HepG2 (cell line): ENCODE measurements at places on chromosomes 3 and 15.

GRCh38 chr15:27399241-27399640 lies 428.3 kb downstream of the GABRG3 start:
- no peak overlapping the region for H3K27ac ChIP-seq
- no peaks in the 10 kb centered on the region for H3K36me3 ChIP-seq
- H3K4me3 ChIP-seq, result no peak overlapping the region
- DNase-seq, result no peak

DNA sequence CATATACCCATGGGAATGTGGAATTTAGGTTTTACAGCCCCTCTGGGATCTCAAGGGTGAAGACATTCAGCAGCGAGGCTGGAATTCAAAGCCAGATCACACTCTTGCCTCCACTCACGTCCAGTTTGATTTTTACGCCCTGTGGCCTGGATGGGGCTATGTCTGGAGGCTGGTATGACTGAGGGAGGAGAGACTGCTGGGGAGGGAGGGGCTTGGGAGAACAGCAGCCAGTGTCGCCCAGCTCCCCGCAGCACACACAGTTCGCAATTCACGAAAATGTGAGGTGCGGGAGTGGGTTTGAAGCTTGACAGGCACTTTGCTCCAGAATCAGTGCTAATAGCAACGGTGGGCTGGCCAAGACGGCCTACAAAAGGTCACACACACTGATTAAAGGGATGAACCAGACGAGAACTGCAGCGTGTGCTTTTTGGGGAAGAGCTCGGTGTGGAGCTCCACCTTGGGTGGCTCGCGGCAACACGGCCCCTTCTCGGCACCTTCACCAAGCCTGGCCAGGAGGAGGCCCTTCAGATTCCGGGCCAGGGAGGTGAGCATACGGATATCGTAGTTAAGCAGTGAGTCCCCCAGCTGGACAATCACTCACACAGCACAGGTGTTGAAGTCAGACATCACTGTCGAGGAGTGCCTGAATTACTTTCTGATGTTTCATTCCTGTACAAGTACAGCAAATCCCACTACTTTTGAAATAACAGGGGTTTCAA lies 16.4 kb downstream of the EHD4 start:
- peaks cover 9% of the 10 kb centered on the region for H3K36me3 ChIP-seq
- H3K4me1 ChIP-seq, result peaks cover 15% of the 10 kb centered on the region
- H3K27ac ChIP-seq, result no peak overlapping the region

DNA sequence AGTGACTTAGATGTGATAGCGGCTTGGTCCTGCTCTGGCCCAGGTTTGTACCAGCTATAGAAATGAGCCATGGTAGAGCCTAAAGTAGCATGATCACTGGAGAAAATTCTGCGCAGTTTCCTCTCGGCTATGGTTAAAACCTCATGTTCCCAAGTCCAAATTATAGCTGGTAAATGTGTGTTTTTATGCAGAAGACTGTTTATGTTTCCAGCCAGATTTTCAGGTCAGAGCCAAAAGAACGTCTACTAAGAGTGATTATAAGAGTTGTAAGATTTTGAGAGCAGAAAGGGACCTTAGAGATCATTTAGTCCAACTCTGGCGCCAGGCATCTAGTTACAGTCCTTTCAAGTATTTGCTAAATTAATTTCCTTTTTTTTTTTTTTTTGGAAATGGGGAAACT lies 333.7 kb downstream of the LPP start:
- H3K4me3 ChIP-seq, result no peak overlapping the region
- H3K36me3 ChIP-seq, result peaks cover 20% of the 10 kb centered on the region
- DNase-seq, result no peak
- no peaks in the 10 kb centered on the region for H3K4me1 ChIP-seq
- no peak overlapping the region for H3K27ac ChIP-seq

GRCh38 chr15:42549741-42550392 lies 1.2 kb downstream of the HAUS2 start:
- H3K36me3 ChIP-seq, result peaks cover 8% of the 10 kb centered on the region; the same call in 2 of the 3 replicates
- no peaks in the 10 kb centered on the region for H3K27me3 ChIP-seq
- DNase-seq, result no peak

- H3K27me3 ChIP-seq, result peaks cover 1% of the 10 kb centered on the region; the same call in 1 of the 3 replicates
- peaks cover 27% of the 10 kb centered on the region for H3K4me1 ChIP-seq
Observed at GRCh38 chr15:40469776-40470390, 901 bp upstream of the CHST14 start.

- peaks cover 3% of the 10 kb centered on the region; the same call in 1 of the 3 replicates for H3K27me3 ChIP-seq
- H3K4me3 ChIP-seq, result no peak overlapping the region
- no peaks in the 10 kb centered on the region for H3K36me3 ChIP-seq
- no peak for DNase-seq
- H3K4me1 ChIP-seq, result peaks cover 31% of the 10 kb centered on the region
Observed at GRCh38 chr3:49898991-49899390, 4.7 kb downstream of the MST1R start.

- H3K4me1 ChIP-seq, result no peaks in the 10 kb centered on the region
- H3K36me3 ChIP-seq, result no peaks in the 10 kb centered on the region
- H3K27me3 ChIP-seq, result no peaks in the 10 kb centered on the region
- no peak for DNase-seq
- no peak overlapping the region for H3K4me3 ChIP-seq
Observed at GRCh38 chr15:36029606-36030210, 483.7 kb upstream of the DPH6 start.

DNA sequence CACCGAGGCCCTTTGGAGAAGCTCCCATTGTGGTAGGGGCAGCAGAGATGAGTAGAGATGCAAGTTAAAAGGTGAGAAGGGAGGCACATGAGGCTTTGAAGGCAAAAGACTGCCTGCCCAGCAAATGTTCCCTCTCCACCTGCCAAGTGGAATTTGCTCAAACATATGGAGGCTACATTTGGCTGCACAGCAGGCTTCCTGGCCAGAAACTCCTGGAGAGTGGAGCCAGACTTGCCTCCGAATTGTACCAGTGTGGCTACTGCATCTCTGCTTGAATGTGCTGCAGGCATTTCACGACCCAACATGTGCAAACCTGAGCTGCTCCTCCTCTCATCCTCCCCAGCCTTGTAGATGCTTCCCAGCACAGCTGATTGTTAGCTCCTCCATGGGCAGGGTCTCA lies 229.2 kb downstream of the ZNF621 start:
- no peaks in the 10 kb centered on the region; the same call in 1 of the 2 replicates for H3K27me3 ChIP-seq
- no peaks in the 10 kb centered on the region for H3K36me3 ChIP-seq
- H3K27ac ChIP-seq, result no peak overlapping the region
- H3K4me3 ChIP-seq, result no peak overlapping the region
- no peak for DNase-seq
- no peaks in the 10 kb centered on the region for H3K4me1 ChIP-seq

GRCh38 chr3:156334841-156335545 lies 214.6 kb downstream of the KCNAB1 start:
- no peaks in the 10 kb centered on the region for H3K4me1 ChIP-seq
- H3K4me3 ChIP-seq, result no peak overlapping the region
- no peaks in the 10 kb centered on the region for H3K27me3 ChIP-seq
- no peaks in the 10 kb centered on the region for H3K36me3 ChIP-seq
- DNase-seq, result no peak
- no peak overlapping the region for H3K27ac ChIP-seq

GRCh38 chr3:142586803-142587406 lies 8.4 kb upstream of the ATR start:
- H3K27ac ChIP-seq, result no peak overlapping the region
- H3K4me1 ChIP-seq, result peaks cover 1% of the 10 kb centered on the region
- no peak overlapping the region for H3K4me3 ChIP-seq
- H3K27me3 ChIP-seq, result no peaks in the 10 kb centered on the region
- no peaks in the 10 kb centered on the region for H3K36me3 ChIP-seq

DNA sequence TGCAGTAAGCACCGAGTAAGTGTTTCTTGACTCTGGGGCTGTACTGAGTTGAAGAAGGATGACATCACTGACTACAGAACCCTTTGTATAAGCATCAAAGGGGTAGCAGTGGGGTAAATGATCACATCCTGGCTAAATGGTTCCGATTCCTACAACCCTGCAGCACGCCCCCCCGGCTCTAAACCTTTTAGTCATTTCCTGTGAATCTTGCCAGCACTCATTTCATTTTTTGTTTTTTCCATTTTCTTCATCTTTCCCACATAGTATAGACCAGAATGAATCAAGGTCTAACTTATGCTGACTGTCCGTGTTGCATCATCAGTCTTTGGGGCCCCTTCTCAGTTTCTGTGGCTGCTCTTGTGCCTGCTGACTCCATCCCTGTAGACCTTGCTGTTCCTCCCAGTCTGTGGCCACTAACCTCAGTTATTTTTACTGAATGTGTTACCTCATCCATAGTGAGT lies 383.1 kb upstream of the TPRG1 start:
- H3K4me3 ChIP-seq, result no peak overlapping the region
- H3K36me3 ChIP-seq, result no peaks in the 10 kb centered on the region
- H3K27ac ChIP-seq, result no peak overlapping the region
- no peaks in the 10 kb centered on the region for H3K27me3 ChIP-seq
- no peak for DNase-seq

DNA sequence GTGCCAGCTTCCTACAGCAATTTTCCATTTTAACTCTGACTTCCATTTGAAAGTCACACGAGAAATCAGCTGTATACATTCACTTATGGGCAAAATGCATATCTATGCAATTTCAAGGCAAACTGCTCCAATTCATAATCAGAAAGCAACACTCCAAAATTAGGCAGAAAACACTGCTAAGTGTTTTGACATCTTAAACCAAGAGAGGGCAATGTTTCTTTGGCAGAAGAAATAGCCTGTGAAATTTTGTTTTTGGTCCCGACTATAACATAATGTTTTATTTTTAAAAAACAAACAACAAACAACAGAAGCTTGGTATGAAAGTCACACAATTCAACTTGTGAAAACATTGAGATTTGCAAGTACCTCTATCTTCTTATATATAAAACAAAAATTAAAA lies 42.6 kb downstream of the GOLIM4 start:
- H3K4me1 ChIP-seq, result peaks cover 10% of the 10 kb centered on the region
- H3K4me3 ChIP-seq, result no peak overlapping the region
- no peak overlapping the region for H3K27ac ChIP-seq
- 0 out of 3 replicates have a peak, but pooled peaks cover 4% of the 10 kb centered on the region for H3K36me3 ChIP-seq

DNA sequence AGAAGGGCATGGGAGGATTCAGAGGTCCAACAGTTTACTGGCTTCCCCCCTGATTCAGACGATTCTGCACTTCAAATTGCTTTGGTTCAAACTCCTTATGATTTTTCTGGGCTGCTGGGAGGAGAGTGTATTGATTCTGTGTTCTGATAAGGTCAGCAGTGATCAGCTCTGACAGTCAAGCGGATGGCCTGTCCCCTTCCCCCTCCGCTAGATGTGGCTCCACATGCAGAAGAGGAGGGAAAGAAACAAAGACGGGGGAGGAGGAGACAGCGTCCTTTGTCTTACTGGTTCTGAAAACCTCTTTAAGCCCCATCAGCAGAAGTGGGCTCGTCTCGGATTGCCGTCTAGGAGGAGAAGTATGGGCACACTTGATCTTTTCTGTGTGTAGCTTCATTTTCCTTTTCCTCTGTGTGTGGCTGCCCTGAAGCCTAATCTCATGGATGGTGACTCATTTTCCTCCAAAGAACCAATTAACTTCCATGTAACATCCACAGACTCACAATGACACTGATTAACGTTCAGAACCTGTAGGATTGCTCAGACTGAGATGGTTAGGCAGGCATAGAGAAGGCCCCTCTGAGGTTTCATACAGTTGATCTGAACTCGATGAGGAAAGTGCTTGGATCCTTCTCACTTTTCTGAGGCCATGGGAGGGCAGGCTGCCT lies 162.4 kb upstream of the PPP2R3A start:
- H3K27ac ChIP-seq, result no peak overlapping the region
- H3K36me3 ChIP-seq, result no peaks in the 10 kb centered on the region
- H3K4me3 ChIP-seq, result no peak overlapping the region
- H3K4me1 ChIP-seq, result no peaks in the 10 kb centered on the region

GRCh38 chr3:197484204-197484901 lies 71.4 kb downstream of the BDH1 start:
- H3K4me3 ChIP-seq, result peak overlapping the region; percentile 1; the same call in 1 of the 2 replicates
- DNase-seq, result no peak
- H3K27ac ChIP-seq, result no peak overlapping the region
- no peaks in the 10 kb centered on the region for H3K27me3 ChIP-seq
